KBM-7 (cell line): ENCODE measurements at places on chromosomes 1 and 21.

- no peak for DNase-seq
Measured at GRCh38 chr21:26127073-26127814, 43.3 kb downstream of the APP start.

GRCh38 chr1:231194476-231194842 is 32.6 kb downstream of the TRIM67 start:
- no peak for DNase-seq

DNA sequence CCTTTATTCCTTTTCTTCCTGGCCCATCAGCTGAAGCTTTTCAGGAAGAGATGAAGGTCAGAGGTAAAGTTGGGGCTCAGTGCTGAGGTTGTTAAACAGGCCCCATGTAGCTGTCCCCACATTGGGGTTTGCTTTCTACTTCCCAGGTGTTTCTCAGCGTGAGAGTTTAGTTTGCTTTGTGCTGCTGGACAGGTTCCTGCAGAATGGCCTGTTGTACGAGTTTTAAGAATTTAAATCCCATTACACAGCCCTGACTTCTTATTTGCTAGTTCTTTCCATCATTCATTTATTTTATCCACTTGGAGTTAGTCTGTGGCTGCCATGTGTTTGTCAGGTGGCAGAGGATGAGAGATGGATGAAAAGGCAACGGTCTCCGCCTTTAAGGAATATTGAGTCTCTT is 19.2 kb downstream of the CTPS1 start:
- no peak for DNase-seq

GRCh38 chr1:203402629-203403337 is 51.9 kb upstream of the FMOD start:
- DNase-seq, result peak; percentile 14

- DNase-seq, result no peak
Measured at GRCh38 chr1:235908742-235909520, 42.2 kb upstream of the LYST start.

GRCh38 chr1:30600706-30601105 is 122.7 kb downstream of the MATN1 start:
- no peak for DNase-seq

DNA sequence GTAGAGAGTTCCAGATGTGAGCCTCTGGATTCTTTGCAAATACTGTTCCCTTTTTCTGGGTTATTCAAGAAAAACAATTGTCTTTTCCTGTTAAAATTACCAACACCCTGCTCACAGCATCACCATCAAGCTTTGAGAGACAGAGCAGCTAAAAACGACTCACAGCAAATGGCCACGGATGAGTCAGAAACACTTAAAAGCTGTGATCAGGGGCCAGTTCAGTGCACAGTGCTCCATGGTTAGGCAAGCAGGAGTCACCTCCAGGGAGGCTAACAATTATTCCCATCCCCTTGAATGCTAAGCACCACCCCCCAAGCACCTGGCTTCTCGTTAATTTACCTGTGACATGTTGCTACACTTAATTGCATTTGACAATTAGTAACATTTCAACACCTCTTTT is 128.4 kb upstream of the CAMK1G start:
- no peak for DNase-seq

DNA sequence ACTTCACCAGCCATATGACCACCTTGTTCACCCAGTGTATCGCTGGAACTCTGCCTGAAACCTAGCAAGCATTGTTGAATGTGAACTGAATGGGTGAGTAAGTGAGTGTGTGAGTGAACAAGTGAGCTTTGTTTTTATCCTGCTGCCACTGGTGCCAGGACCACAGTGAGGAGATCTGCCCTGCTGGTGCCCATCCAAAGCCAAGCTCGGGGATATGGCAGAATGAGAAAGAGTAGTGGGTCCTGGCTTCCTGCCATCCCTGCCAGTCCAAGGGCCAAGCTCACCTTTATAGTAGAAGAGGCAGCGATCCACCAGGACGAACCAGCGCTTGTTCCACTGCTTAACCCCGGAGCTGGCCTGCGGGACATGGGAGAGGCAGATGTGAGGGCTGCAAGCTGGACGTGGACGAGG is 53.4 kb upstream of the GOLT1A start:
- no peak for DNase-seq
